SJCRH30 (cell line): ENCODE measurements at places on chromosomes 3 and 15. TPM values are rescaled to one million over a fixed set of nuclear protein-coding genes. Genes with fewer than 3 reads are reported as not detected.

- DNase-seq = no peak
Observed at GRCh38 chr3:65811086-65811761, 227.5 kb downstream of the MAGI1 start.

- DNase-seq = no peak
Observed at GRCh38 chr3:82031596-82031995, 270.2 kb upstream of the GBE1 start.

DNA sequence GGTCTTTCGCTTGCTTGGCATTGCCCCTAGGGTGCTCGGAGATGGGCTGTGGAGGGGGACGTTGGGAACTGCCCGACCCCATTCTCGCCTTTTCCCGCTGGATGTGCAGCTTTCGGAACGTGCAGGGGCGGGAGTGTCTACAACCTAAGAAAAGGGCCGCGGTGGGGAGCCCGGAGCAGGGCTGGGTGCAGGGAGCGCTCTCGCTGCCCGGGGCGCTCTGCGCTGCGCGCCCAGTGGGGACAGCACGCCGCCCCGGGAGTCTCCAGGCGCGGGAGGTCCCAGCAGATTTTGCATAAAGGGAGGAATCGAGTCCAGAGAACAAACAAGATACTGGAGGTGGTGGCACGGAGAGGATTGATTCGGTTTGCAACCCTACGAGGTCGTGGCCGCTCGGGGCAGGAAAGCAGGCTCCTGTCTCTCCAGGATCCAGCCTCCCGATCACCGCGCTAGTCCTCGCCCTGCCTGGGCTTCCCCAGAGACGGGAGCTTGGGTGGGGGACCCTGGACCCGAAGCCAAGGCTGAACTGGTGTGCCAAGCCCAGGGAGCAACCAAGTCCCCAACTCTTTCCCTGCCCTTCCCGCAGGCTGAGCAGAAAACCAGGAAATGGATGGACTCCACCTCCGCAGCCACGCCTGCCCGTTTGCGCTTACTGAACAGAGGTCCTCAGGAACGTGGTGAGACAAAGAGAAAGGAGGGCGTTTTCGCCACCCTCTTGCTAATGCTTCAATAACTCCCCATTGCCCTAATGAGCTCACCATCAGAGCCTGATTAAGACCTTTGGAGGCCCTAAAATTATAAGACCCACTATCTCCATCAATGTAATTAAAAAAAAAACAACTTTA is 59.7 kb downstream of the NOX5 start:
- peak; percentile 79 for DNase-seq

The C3orf85 gene
- not detected in 2 replicates for total RNA-seq
